ENCODE measurements at places on chromosomes 3 and 15.
A peak's percentile ranks its signal among the peaks of the same experiment; 100 is the strongest.

DNA sequence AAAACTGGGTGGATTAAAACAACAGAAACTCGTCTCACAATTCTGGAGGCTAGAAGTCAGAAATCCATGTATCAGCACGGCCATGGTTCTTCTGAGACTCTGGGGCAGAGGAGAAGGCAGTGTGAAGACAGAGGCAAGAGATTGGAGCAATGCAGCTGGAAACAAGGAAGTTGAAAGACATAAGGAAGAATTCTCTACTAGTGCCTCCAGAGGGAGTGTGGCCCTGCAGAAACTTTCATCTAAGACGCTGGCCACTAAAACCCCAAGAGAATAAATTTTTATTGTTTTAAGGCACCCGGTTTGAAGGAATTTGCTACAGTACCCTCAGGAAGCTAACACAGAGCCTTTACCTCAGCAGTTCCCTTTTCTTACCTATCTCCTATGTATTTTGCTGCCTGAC, 1012.2 kb upstream of the CADM2 start:
- DNase-seq = no peak

DNA sequence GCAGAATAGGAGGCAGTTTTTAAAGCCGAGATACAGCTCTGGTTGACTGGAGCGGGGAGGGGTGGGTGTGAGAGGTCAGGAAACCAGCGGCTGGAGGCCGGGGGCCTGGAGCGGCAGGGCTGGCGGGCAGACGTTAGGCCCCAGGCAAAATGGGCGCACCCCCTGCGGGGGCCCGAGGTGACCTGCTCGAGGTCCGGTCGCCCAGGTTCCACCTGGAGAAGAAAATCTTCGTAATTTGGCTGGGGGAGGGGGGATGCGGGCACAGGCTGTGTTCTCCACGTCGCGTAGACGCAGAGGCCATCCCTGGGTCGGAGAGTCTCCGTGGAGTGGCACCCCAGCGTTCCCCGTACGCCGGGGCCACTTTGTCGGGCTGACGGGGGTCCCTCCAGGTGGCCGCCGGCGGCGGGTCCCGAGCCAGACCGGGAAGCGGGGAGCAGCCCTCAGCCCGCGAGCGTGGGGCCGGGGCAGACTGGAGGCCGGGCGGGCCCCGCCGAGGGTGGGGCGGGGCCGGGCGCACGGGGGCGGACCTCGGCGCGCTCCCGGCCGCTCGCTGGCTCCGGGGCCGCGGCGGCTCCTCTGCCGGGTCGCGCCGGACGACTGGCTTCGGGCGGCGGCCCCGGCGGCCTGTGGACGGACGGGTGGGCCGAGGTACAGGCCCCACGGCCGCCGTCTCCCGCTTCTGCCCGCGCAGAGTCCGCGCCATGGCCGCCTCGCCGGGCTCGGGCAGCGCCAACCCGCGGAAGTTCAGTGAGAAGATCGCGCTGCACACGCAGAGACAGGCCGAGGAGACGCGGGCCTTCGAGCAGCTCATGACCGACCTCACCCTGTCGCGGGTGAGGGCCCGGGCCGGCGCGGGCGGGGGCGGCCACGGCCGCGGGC, at the start of gene CRTC3:
Gene CRTC3, plus strand, starts transcription at position 553 of the 879 bp plus-strand sequence. Its CDS starts 149 bp downstream, at position 702.
- peak; percentile 25 for DNase-seq

GRCh38 chr3:20930034-20930433, 744.0 kb upstream of the SGO1 start:
- no peak for DNase-seq

DNA sequence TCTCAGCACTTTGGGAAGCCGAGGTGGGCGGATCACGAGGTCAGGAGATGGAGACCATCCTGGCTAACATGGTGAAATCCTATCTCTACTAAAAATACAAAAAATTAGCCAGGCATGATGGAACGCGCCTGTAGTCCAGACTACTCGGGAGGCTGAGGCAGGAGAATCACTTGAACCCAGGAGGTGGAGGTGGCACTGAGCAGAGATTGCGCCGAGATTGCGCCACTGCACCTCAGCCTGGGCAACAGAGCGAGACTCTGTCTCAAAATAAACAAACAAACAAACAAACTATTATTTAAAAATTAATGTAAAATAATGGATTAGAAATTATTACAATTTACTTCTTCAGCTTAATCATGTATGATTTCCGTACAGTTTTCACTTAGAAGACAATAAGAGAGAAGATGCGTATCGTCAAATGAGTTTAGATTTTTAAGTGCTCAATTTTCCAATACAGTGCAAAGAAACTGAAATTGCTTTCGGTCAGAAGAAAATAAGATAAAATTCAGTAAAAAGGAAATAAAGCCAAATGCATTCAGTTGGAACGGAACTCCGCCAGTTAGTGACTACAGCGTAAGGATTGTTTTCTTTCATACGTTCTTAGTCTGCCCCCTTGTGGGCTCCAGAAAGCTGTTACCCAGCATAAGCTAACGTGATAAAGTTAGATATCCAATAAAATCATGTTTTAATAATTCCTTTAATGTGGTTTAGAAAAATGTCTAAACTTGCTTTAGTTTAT, 24.8 kb downstream of the AADAC start:
- peak; percentile 79 for DNase-seq

DNA sequence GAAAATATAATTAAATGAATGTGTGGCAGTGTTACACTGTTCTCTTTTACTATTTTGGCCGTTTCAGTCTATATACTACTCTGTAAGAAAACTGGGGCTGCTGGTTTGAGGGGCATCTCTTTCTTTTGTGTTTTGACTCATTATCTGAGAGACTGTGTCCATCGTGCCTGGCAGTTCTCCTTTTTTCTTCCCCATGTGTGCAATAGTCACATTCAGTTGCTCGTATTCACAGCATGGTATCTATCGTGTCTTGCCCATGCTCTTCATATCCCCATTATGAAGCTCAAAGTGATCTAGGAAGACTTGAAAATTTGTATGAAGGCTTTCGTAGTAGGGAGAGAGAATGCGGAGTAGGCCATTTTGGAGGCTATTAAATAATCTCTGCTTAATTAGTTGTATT, 29.8 kb upstream of the FAH start:
- DNase-seq = no peak

DNA sequence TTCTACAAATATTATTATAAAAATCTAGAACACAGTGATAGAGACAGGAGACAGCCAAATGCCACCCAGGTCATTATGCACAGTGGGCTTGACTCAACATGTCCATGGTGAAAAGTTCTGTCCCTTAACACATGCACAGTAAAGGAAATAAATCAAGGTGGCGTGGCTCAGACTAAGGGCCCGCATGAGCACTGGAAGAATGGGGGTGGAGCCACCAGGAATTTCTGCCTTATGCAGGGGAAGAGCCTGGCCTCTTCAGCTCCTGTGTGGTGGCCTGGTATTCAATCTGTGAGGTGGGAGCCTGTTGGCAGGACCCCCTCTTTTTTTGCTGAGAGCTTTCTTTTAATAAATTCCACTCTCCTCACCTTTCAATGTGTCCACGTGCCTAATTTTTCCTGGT, 17.2 kb upstream of the SPG21 start:
- no peak for DNase-seq

- no peak for DNase-seq
These were observed 9.8 kb upstream of the TXNRD3 start for GRCh38 chr3:126664591-126665214.

DNA sequence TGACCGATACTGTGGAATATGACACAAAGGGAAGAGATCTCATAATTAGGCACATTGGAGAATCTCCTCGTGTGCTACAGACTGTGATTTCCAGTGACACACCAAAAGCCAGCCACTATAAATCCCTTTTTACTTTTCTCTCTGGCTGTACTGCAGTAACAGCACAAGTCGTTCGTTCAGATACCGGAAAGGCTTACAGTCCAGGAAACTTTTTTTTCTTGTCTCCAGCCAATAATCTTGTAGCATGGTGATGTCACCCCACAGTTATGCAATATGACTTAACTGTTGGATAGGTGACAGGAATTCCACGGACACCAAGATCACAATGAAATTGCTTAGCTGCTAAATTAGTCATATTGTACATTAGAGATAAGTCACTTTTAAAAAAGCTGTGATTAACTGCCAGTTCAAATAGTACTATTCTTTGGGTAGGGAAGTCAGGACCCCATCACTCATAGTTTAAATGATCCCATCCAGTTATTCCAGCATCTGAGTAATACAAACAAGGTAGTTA, 36.3 kb upstream of the TSC22D2 start:
- DNase-seq = no peak

- DNase-seq = no peak
These were observed 49.5 kb downstream of the PLXNA1 start for GRCh38 chr3:127032296-127032990.

DNA sequence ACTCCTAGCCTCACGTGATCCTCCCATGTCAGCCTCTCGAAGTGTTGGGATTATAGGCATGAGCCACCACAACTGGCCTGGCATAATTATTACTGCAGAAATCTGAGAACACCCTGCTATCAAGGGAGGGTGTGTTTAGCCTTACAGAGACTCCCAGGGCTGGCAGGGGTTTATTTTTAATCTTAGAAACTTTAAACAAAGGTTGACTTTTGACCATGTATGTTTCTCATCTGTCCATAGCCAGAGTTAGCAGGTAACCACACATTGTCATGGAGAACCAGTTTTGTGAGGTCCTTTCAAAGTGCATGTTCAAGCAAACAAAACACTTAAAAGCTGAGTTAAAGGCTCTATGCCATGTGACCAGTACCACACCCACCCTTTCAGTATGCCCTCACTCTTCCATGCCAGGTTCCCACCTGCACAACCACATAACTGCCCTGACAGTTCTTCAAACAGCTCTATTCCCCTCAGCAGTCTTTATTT, 11.1 kb downstream of the SIAH2 start:
- DNase-seq = no peak

DNA sequence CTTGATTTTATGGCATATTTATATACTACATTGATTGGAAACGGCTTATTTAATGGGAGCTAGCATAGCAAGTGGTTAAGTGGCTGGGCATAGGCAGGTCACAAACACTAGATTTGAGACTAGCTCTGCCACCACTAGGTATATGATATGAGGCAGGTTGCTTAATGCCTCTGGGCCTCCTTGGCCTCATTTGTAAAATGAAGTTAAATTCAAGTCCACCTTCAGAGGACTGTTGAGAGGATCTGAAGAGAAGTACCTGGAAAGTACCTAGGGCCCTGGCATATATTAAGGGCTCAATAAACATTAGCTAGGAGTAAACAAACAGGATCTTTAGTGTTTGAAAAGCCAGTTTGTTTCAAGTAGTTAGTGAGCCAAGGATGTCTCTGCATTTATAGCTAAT, 166.4 kb upstream of the FEZF2 start:
- no peak for DNase-seq

DNA sequence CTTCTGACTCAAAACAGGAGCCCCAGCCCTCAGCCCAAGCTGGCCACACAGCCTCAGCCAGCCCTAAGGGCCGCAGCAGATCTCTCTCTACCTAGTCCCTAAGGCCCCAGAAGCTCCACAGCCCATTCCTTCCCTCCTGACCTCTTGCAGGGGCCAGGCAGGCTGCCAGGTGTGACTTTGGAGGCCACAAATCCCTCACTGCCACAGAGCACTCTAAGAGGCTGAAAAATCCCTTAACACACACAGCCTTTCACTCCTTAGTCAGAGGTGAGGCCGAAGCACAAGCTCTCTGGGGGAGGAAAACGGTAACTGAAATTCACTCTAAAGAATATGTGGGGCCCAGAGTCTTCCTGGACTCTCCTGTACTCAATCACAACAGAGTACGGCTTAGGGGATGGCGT, 23.3 kb downstream of the LRRC2 start:
- no peak for DNase-seq

GRCh38 chr3:39882111-39882510, 72.7 kb downstream of the MYRIP start:
- no peak for DNase-seq

DNA sequence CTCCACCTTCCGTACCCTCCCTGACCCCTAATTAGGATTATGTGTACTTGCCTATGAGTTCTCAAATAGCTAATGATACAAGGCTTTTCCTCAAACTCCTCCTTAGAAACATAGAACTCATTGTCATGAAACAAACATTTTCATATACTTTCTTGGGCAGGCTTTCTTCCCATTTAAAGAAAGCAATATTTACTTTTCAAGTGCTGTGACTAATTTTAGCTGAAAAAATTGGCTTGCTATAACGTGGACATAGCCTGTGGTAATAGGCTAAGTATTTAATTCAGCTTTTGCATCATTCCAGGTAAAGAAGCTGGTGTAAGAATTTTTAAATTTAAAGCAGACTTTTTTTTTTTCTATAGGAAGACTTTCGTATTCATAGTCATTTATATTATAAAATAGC, 208.7 kb downstream of the SOX2 start:
- no peak for DNase-seq

DNA sequence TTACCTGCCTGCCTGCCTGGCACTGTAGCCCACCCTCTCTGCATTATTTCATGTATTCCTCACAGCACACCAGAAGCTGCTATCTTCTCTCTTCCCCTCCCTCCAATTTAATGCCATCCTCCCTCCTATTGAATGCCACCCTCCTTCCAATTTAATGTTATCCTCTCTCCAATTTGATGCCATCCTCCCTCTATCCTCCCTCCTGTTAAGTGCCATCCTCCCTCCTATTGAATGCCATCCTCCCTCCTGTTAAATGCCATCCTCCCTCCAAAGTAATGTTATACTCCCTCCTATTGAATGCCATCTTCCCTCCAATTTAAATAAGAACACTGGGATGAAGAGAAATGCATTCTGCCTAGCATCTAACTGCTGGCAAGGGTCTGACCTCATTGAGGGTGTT, 11.1 kb downstream of the ATP10A start:
- DNase-seq = no peak

GRCh38 chr15:65805019-65805745, 13.1 kb upstream of the DENND4A start:
- DNase-seq = no peak

DNA sequence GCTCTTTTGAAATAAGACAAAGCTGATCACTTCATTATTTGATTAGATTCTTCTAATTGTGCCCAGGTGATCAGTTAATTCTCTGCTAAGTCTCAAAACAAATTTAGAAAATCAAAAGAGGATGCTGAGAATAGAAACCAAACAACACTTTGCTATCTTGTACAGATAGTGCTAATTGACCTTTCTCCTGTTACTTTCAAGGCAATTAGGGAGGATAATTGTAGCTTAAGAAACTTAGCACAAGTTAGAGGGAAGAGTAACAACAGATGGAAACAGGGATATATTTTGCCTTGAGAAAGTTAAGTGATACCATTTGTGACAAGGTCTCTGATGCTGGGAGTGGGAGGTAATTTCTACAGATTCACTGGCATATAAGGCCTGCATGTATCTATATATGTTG, 344.8 kb upstream of the GRM7 start:
- DNase-seq = no peak

DNA sequence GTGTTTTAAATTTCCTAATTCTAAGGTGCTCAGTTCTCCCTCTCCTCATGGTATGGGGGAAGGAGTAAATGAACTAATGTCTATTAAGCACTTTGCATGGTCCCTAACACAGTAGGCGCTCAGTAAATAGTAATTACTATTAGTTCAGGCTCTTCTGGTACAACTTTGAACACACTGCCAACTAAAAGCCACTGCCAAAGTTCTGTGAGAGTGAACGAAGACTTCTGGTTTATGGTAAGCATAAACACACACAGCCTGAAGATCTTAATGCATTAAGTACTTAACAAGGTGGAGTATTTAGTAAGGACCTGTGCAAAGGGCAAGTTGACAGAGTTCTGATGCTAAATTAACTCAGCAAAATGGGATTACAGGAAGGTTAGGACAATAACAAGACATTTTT, 24.7 kb downstream of the RARB start:
- no peak for DNase-seq

- DNase-seq = peak; percentile 66
These were observed 1.5 kb downstream of the SATB1 start for GRCh38 chr3:18423401-18424212.
